ENCODE measurements at places on chromosomes 11 and 22.

DNA sequence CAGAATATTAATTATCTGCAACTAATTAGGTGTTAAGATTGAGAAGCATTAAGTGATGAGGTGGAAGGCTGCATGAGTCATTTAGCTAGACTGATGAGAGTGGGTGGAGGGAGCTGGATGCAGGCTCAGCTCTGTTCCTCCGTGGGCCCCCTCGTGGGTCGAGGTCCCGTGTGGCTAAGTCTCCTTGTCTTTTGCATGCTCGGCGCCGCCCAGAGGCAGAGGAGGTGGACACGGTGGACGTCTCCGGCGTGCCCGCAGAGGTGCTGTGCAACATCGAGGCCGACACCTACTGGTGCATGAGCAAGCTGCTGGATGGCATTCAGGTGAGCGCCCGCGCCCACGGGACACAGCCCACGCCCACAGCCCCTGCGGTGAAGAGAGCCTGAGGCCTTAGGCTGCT is 211.6 kb downstream of the TBC1D22A start:
- no peak for DNase-seq

GRCh38 chr11:100624346-100624745 is 62.7 kb upstream of the ARHGAP42 start:
- no peak for DNase-seq

- no peak for DNase-seq
These were observed 10.5 kb downstream of the GRK2 start for GRCh38 chr11:67276781-67277230.

DNA sequence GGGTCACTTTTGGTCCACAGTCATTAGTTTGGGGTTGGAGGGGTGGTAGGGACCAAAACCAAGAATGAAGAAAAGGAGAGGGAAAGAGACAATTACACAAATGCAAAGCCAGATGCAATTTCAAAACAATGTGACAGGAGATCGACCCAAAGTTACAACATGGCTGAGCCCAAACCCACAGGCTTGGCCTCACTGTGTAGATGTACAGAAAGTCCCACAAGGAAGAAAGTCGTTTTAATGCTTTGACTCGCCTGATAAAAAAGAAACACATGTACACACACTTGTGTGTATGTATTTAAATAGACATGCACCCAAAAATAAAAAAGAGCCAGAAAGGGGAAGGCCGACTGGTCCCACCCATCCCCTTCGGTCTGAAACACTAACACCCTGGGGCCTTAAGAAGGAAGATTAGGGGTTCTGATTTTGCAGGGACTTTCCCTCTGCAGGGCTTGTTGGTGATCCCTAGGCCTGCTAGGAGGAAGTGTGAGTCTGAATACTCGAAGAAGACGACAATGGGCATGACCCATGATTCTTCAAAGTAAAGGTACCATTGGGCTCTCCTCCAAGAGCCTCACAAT is 104.1 kb downstream of the ETS1 start:
- DNase-seq = no peak

DNA sequence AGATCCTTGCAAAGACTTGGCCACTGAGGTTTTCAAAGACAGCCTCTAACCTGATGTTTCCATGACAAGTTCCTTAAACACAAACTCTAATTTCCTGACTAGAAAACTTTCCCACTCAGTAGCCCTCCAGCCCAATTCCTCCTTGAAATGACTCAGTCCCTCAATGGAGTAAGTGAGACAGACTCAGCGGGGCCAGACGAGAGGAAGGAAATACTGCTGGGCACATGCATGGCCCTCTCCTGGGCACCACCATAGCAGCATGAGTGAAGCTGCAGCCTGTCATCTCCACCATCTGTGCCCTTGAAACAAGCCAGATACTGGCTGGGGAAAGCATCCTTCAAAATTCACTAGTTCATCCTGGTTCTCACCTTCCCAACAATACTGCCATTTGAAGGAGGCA is 76.2 kb upstream of the GDPD4 start:
- DNase-seq = no peak

- no peak for DNase-seq
These were observed 28.4 kb downstream of the CCDC90B start for GRCh38 chr11:83257761-83258168.

DNA sequence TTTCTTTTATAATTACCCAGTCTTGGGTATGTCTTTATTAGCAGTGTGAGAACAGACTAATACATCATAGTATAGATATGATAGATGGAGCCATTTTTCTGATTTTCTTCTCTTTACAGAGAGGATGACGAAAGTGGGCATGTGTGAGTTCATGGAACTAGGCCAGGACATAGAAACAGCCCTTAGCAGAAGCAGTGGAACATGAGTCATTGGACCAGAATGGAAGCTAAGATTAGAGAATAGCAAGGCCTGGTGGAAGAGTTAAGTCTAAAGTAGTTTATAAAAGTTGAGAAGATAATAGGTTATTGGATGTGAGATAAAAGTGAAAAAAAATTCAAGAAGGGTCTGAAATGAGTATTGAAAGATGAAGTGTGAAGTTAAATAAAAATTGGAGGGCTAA is 97.0 kb upstream of the MPPED2 start:
- DNase-seq = no peak

GRCh38 chr11:110757066-110757465 is 44.8 kb upstream of the ARHGAP20 start:
- DNase-seq = no peak

DNA sequence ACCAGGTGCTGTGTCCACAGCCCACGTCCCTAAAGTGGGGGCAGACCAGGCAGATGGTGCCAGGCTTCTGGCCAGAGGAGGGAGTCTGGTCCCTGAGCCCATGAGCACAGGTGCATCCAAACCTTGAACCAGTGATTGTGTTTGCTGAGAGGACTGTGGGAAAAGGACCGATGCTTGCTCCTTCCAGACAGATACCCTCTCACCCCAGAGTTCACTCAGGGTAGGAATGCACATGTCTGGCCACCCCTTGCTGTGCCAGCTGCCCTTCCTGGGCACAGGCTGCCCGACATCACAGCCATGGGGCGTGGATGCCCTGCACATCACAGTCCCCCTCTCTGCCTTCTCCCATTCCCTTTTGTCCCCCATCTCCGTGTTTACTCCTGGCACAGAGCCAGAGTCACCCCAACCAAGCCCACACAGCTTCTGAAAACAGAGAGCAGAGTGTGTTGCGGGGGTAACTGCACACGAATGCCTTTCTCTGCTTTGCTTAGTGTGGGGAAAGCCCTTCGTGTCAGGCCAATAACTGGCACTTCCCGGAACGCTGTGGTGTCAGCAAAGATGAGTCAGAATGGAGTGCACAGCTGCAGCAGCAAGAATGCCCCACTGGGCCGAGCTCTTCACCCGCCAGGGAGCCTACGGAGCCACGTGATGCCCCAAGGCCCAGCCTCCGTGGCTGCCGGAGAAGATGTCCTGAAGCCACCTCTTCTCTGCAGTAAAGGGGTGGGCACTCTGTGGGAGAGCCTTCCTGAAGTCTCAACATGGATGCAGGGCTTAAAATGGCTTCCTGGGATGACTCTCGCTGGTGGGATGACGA is 7.6 kb downstream of the CARS1 start:
- DNase-seq = no peak

DNA sequence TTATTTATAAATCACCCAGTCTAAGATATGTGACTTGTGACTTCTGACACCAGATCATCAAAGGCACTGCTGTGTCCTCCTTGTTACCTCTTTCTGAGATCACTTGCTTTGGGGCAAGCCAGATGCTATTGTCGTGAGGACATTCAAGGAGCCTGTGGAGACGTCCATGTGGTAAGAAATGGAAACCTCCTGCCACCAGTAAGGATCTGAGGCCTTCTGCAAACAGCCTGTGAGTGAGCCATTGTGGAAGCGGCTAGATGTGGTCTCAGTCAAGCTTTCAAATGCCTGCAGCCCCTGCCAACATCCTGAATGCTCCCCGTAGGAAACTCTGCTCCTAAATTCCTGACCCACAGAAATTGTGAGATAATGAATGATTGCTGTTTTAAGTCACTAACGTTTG is 11.7 kb upstream of the RDX start:
- no peak for DNase-seq

GRCh38 chr11:103676413-103676812 is 360.0 kb upstream of the DDI1 start:
- DNase-seq = no peak

GRCh38 chr11:75918331-75918730 is 103.3 kb downstream of the UVRAG start:
- DNase-seq = no peak

GRCh38 chr11:26134481-26135355 is 197.2 kb upstream of the ANO3 start:
- DNase-seq = no peak

DNA sequence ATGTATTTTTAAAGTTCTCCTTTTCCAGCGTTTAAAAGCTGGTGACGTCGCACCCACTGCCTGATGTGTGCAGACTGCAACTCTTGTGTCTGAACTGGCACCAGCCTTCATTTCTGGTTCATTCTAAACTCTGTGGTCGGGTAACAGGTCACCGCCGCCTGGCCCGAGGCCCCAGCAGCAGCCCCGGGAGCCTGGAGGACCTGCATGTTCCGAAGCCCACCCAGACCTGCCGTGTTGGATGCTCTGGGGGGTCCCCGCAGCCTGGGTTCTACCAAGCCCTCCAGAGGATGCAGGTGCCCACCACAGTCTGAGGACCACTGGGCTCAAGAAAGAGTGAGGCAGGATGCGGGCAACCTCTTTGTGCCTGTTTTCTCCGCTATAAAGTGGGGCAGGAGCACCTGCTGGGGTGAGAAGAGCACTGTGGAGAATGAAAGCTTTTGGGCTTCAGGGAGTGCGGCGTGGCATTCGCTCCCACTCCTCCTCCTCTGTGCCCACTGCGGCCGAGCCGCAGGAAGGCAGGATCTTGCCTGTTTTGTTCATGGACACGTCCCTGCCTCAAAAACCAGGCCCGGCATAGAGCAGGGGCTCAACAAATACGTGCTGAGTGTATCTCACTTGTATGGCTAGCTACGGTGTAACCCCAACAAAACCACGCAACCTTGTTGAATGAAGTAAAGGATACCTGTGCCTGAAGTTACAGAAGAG is 40.1 kb downstream of the CERK start:
- no peak for DNase-seq

GRCh38 chr11:121606354-121606753 is 153.6 kb upstream of the SORL1-AS1 start:
- no peak for DNase-seq

DNA sequence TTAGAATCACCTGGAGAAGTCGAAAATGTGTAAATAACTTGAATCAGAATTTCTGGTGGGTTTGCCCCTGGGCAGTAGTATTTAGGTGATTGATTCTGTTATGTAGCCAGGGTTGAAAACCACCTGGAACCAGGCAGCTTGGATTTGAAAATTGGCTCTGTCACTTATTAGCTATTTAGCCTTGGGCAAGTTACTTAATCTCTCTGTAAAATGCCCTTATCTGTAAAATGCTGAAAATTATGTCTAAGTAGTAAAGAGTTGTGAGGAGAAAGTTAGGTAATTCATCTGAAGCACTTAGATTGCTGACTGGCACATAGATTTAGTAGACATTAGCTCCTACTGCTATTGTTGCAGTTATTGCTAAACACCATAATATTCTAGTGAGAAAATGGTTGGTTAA is 49.3 kb downstream of the PPME1 start:
- no peak for DNase-seq

- no peak for DNase-seq
These were observed 17.0 kb downstream of the SLC22A12 start for GRCh38 chr11:64608046-64608445.

DNA sequence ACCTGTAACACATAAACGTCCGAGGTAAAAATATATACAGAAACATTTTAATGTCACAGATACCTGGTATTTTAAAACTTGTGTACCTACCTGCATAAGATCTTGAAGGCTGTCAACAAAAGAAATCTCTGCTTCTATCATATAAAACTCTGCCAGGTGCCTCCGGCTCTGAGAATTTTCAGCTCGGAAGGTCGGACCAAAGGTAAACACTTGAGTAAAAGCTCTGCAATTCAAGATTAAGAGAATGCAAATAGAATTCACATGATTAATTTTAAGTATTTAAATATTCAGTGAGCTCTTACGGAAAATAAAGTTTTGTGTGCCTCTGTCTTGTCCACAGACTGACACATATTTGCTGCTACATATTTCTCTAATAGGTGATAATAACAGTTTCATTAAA is 75.4 kb upstream of the GAB2 start:
- no peak for DNase-seq

All from NCI-H2029 treated with DMSO at 0.1 percent for 48 hours (cell line).